ENCODE measurements at places on chromosomes 13 and 19.

- no peak for DNase-seq
Observed at GRCh38 chr19:56308792-56309191, 5.8 kb downstream of the ZSCAN5A start.

DNA sequence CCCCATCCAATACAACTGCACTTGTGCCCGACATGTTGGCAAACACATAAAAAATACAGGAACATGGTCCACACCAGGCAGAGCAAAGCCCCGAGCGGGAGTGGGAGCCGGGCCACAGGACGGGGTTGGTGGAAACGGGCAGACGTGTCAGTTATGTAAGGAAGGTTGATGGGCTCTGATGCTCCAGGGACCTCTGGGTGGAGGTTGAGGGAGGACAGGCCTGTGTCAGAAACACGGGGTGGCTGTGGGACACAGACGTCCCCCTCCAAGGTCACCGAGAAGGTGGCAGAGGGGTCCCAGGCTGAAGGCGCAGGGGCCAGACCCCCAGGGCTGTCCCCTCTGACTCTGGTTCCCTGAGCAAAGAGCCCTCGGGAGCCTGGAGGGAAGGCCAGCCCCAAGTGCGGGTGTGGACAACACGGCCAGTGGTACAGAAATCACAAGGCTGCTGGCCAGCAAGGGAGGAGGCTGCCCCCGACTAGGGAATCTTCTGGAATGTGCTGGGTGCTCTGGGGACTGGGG, 31.4 kb upstream of the C13orf46 start:
- DNase-seq = no peak

DNA sequence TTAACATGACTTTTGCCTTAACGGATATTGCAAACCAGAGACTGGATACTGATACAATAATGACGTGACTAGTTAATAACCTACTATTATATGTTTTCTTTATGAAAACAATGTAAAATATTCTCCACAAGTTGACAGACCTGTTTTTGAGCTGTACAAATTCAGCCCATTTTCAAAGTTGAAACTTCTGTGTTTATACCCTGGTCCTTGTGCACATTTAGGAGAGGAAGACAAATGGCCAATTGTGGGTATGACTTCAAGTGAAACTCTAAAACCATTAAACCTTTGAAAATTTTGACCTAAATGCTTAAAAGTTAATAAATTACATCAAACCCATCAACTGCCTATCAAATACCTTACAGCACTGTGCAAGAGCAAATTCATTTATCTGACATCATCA, 8.9 kb downstream of the SPRY2 start:
- no peak for DNase-seq

DNA sequence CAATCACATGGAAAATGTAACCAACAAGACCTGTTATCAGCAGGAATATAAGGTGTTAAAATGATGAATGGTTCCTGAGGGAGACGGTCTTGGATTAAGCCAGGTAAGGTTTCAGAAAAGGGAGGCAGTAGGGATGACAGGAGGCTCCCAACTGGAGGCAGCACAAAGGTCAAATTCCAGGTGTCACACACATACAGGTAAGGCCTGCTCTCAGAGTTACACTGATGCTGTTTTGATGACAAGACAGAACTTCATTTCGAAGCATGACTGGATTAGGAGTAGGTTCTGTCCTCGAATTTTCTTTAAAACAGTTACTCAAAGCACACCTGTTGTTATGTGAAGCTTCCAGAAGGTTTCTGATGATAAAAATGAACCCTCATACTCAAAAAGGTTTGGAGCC, 7.4 kb downstream of the MED26 start:
- DNase-seq = no peak

DNA sequence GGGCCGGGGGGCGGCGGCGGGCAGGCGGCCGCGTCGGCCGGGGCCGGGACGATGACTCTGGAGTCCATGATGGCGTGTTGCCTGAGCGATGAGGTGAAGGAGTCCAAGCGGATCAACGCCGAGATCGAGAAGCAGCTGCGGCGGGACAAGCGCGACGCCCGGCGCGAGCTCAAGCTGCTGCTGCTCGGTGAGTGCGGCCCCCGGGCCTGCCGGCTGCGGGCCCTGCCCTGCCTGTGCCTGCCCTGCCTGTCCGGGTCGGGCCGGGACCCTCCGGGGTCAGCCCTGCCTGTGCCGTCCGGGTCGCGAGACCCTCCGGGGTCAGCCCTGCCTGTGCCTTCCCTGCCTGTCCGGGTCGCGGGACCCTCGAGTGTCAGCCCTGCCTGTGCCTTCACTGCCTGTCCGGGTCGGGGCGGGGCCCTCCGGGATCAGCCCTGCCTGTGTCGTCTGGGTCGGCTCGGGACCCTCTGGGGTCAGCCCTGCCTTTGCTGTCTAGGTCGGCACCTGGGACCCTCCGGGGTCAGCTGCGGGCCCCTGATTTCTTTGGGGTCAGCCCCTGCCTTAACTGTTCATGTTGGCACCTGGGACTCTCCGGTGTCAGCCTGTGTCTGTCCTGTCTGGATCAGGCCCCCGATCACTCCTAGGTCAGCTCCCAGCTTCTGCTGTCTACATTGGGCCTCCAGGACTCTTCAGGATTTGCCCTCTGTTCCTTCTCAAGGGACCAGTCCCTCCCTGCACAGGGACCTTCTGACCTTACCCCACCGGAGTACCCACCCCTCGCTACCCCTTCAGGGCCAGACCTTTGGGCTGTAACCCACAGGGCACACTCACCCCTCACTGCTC, 659 bp downstream of the GNA11 start:
- DNase-seq = no peak

DNA sequence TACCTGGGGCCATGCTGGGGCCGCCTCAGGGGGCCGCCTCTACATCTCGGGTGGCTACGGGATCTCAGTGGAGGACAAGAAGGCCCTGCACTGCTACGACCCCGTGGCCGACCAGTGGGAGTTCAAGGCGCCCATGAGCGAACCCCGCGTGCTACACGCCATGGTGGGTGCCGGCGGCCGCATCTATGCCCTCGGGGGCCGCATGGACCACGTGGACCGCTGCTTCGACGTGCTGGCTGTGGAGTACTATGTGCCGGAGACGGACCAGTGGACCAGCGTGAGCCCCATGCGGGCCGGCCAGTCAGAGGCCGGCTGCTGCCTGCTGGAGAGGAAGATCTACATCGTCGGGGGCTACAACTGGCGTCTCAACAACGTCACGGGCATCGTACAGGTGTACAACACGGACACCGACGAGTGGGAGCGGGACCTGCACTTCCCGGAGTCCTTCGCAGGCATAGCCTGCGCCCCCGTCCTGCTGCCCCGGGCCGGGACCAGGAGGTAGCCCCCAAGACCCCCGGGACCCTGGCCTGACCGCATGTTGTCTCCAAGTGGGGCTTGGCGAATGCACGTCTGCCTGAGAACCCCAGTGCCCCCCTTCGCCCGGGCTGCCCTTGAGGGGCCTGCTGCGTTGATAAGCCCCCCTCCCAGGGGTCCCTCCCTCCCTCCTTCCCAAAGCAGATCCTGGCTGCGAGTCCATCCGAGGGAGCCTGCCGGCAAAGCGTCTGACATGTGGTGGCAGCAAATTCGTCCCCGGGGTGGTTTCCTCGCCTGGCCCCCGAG, 14.5 kb upstream of the CRTC1 start:
- no peak for DNase-seq

- no peak for DNase-seq
Observed at GRCh38 chr13:25067064-25067463, 28.9 kb upstream of the PABPC3 start.

Data from activated CD4-positive, alpha-beta T cell treated with anti-CD3 and anti-CD28 coated beads for 1 hour (primary cell).